ENCODE measurements at places on chromosomes 7 and 10. TPM values are rescaled to one million over a fixed set of nuclear protein-coding genes. Genes with fewer than 3 reads are reported as not detected.

GRCh38 chr7:136976504-136977251, 108.2 kb downstream of the CHRM2 start:
- ATAC-seq = no peak

DNA sequence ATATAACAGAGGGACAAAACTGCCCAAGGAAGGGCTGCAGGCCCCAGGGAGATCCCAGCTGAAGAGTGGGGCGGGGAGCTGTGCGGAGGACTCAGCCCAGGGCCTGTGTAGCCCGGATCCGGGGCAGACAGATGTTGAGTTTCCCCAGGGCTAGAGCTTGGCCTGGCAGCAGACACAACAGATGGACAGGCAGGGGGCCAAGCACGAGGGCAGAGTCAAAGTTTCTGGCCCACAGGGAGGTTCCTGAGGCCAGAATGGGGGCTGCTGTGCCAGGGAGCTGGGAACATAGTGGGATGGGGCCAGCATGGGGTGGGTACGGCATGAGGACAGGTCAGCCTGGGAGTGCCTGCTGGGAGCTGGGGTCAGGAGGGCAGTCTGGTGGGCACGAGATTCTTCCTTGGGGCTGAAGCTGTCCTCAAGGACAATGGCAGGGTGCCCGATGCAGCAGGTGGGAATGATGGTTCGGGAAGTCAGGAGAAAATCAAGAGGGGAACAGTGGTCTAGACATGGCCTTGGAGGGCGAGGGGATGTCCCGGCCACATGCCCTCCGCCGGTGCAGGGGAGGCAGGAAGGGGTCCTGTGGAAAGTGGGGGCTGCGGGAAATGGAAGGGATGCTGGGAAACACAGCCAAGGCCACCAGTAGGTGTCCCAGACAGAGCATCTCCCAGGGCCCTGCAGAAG, 519.1 kb upstream of the FOXK1 start:
- ATAC-seq = no peak

- ATAC-seq = no peak
These were observed 12.2 kb downstream of the MCU start for GRCh38 chr10:72704117-72704516.

DNA sequence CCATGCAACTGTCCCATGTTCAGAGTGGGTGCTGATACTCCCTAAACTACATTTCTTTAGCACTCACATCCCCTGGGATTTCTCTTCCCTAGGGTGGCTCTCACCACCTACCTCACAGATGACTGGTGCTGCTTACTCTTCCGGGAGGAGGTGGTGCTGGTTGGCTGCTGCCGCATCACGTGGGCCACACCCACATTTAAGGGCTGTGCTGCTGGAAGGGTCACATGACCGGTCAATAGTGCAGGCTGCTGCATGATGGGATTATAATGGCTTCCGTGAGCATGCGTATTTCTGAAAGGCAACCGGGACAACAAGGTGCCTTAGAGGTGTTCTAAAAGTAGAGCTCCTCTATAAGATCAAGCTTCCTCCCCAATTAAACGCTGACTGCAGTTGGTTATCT, 76.8 kb downstream of the CLEC2L start:
- ATAC-seq = no peak

DNA sequence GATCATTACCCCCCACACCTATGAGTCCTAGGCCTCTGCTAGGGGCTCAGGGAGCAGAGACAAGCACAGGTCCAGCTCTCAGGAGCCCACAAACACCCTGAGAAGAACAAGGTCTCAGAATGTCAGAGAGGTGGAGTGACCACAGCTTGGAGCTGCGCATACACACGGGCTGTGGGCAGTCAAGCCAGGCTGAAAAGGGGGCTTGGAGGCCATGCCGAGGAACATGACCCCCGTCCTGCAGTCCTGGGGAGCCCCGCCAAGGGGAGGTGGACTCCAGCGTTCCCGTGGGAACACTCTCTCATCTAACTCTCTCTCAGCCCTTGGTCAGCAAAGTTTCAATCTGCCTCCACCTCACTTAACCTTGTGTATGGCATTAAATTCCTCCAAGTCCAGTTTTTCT, 7.8 kb upstream of the MMP21 start:
- ATAC-seq = no peak

The MMRN2 gene
- not detected for total RNA-seq

The SFR1 gene
- total RNA-seq = 14.3 TPM

- peak; percentile 18 for ATAC-seq
These were observed 10.7 kb downstream of the TSPAN14 start for GRCh38 chr10:80464557-80465450.

GRCh38 chr7:112283382-112283910, 77.0 kb downstream of the ZNF277 start:
- ATAC-seq = no peak

GRCh38 chr10:42954766-42955492, 121.9 kb upstream of the RET start:
- no peak for ATAC-seq

GRCh38 chr7:110977127-110977737, 113.7 kb upstream of the LRRN3 start:
- ATAC-seq = peak; percentile 92

The BAMBI gene
- total RNA-seq = not detected

DNA sequence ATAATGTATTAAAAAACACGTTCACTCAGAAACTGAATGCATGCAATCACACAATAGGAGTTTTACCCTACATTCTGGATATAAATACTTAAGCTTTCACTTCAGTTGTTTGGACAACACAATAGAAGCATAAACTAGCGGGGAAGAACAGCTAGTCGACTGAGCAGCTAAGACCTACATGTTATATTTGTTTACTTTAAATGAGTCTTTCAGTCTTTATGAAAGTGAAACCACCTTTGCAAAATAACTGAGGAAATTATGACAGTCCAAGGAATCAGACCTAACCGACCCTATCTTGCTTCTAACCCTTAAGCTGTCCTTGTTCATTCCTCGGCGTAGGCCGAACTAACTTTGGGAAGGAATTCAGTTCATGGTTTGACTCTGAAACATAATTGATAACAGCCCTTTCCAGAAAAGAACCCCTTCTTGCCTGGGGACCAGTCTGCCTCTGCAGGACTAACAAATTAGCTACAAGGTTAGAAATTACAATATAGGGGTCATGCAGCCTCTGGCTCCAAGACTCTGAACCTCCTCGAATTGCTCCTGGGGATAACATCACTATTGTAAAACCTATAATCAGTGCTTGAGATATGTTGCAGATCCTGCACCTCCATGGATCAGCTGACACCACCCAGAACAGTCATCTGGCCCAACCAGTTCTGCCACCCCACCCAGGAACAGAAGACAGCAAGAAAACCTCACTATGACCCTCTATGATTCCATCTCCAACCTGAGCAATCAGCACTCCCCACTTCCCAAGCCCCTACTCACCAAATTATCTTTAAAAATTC, 185.1 kb upstream of the KLF6 start:
- peak; percentile 65 for ATAC-seq

DNA sequence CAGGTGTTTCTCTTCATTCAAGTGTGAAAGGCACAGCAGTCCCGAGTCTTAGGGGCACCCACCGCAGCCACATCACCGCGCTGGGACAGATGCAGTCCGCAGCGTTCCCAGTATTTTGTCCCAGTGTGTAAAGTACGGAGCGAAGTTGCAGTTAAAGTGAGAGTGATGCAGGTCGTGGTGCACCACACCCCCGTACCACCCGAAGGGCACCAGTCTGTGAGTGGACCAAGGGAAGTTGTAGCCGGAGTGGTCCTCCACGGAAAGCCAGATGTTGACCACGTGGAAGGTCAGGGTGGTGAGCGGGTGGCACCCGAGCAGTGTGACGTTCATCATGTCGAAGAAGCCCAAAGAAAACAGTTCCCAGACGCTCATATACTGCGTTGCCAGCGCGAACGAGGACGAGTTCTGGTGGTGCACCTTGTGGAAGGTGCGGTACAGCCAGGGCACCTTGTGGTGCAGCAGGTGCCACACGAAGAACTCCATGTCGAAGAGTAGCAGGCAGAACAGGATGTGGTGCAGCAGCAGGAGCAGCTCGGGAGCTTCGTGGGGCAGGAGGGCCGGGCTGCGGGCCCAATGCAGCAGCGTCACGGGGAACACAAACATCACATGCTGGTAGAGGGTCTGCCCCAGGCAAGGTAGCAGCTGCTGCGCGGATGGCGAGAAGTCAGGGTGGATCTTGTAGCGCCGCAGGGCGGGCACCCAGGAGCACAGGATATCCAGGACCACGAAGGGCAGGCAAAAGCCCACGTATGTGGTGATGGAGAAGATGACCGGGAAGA, 526 bp downstream of the CH25H start:
- peak; percentile 65 for ATAC-seq

The SPOCK2 gene
- 161 TPM for total RNA-seq

The CLRN3 gene
- total RNA-seq = not detected

GRCh38 chr7:137337902-137338301, 5.6 kb downstream of the PTN start:
- no peak for ATAC-seq

The C7orf33 gene
- total RNA-seq = not detected

GRCh38 chr10:49286686-49287085, 12.3 kb upstream of the C10orf71 start:
- ATAC-seq = no peak

The VAX1 gene
- not detected for total RNA-seq

- ATAC-seq = peak; percentile 81
These were observed 40.4 kb upstream of the BPGM start for GRCh38 chr7:134605978-134606923.

GRCh38 chr10:69472142-69472541, 20.9 kb downstream of the TSPAN15 start:
- no peak for ATAC-seq

DNA sequence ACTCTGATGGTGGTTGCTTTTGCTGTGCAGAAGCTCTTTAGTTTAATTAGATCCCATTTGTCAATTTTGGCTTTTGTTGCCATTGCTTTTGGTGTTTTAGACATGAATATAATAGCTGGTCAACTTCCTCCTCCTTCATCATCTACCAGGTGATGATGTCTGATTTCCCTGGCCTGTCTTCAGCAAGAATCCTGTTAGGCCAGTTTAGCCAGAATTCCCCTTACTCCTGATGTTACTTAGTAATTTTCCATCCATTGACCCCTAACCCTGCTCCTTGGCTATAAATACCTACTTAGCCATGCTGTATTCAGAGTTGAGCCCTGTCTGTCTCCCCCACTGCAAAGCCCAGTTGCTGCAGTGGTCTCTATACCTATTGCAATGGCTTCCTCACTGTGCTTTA, 91.4 kb downstream of the ZNF777 start:
- ATAC-seq = no peak

GRCh38 chr10:528173-529165, 161.0 kb downstream of the DIP2C start:
- ATAC-seq = no peak

- no peak for ATAC-seq
These were observed 101.7 kb downstream of the NEBL start for GRCh38 chr10:20795391-20795790.

DNA sequence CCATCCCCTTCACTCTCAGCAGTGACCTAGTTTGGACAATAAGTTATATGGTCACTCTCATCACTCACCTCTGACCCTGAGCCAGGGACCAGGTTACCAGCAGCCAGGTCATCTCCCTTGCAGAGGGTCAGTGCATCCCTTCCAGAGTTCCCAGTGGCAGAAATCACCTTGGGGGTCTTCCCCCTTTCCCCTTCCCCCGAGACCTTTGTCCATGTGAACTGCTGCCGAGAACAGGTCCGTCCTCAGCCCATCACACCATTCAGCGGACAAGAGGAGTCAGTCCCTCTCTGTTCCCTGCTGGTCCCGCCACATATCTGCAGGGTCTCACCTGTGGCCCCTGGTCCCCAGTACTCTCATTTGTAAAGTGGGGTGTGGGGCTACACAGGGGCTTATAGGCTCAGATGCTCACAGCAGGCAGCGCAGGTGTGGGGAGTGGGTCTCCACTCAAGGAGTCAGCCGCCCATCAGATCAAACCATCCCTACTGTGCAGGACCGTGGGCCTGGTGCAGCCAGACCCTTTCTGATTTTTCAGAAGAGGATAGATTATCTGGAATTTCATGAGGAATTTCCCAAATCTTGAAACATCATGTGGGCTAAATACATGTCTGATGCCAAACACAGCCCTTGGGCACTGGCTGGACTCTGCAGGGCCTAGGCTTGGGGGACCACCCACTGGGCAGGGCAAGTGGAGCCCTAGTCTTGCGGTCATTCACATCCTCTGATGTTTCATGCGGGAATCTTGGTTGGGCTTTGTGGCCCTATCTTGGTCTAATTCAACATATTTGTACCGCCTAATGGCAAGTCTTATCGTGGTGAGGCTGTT, 6.5 kb downstream of the DEPP1 start:
- no peak for ATAC-seq

The FZD8 gene
- not detected for total RNA-seq

DNA sequence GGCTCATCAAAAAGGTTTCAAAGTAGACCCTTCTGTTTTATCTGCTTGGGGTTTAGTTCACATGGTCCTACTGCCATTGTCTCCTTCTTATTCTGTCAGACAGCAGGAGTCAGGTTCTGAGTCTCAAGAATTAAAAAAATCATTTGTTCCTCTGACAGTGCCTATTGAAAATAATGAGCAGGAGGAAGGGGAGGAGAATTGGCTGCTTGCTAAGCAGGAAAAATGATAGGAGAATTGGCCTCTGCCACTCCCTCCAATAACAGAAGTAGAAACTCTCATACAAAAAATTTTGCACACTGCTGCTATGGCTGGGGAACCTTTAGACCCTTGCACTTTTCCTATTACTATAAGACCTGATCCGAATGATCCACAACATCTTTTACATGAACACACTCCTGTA, 35.7 kb downstream of the OR13A1 start:
- no peak for ATAC-seq

The TAS2R5 gene
- total RNA-seq = 1.1 TPM

The DDX56 gene
- 80.2 TPM for total RNA-seq
